ENCODE measurements at places on chromosomes 13 and 19.

DNA sequence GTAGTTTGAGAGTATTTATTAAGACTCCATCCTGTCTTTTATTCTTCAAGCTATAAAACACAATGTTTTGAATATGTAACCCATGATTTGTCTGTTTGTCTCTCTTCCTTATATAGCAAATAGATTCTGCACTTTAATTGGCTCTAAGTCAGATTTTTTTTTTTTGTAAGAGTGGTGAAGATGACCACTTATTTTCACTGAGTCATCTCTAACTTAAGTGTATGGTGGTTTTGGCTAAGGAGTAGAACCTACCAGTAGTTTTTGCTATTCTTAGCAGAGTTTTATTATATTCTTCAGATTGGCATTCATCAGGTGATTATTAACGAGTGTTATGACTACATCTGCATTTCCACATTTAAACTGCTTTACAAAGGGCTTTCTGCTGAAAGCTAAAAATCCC is 194.7 kb downstream of the LMO7 start:
- DNase-seq: peak; percentile 11

GRCh38 chr13:113904411-113904810 is 40.5 kb upstream of the GAS6 start:
- DNase-seq: no peak

- DNase-seq: no peak
Measured at GRCh38 chr19:13362668-13363067, 143.6 kb downstream of the CACNA1A start.

GRCh38 chr13:21000647-21001046 is 60.7 kb downstream of the LATS2 start:
- DNase-seq: no peak

- no peak for DNase-seq
Measured at GRCh38 chr19:54017261-54017660, 25.8 kb downstream of the CACNG6 start.

- no peak for DNase-seq
Measured at GRCh38 chr13:43356567-43356966, 333.2 kb downstream of the DNAJC15 start.

DNA sequence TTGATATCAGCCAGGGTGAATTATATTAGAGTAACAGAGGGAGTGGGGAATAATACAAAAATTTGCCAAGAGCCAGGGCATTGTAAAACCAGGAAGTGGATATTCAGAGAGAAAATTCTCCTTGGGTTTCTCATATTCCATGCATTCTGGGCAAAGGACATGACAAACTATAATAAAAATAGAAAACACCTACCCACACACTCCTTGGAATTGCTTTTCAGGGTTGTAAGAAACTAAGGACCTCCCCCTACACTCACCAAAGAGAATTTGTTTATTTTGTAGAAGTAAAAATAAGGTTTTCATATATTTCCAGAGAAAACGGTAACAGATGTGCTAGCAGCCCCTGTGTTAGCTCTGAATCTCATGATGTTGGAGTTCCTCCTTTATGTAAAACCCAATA is 649.6 kb downstream of the SLITRK1 start:
- peak; percentile 43 for DNase-seq

- no peak for DNase-seq
Measured at GRCh38 chr19:5805462-5806132, 730 bp downstream of the NRTN start.

All from HFF-Myc (cell line).